Choroid plexus epithelial cell (primary cell): ENCODE measurements at places on chromosomes 11 and 22.

DNA sequence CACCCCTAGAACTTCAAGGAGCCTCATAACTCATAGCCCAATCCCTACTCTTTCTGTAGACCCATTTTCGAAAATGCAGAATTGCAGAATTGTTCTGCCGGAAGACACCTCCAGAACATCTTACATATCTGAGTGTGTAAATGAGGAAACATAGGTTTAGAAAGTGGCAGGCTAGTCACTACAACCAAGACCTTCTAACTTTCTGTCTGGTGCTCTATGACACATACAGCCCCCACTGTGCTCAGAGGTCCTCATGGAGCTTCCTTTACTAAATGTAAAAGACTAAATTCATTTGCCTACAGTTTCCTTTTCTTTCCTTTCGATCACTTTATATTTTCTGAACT, 132.1 kb upstream of the DDI1 start:
- DNase-seq: no peak

- DNase-seq: no peak
These were observed 19.2 kb downstream of the DHCR7 start for GRCh38 chr11:71428861-71429435.

DNA sequence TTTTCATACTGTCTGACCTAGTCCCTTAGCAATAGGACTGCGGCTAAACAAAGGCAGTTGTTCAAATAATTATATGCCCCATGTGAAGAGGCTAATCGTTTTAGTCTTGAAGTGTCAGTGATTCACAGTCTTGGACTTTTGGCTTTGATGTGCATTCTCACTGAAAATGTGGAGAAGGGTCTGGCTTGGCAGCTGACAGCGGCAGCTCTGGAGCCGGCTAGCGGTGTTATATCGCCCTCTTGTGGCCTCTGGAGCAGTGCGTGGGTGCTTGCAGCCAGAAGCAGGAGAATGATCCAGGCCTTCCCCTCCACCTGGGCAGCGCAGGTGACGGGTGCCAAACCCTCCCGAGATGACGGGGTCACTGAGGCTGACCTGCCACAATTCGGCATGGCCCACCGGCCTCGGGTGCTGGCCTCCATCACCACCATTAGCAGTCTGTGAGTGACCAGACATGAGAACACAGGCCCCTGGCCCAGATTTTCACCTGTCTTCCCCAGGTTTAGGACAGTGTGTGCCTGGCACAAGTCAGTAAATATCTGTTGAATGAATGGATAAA, 90.3 kb upstream of the PITPNB start:
- peak; percentile 90 for DNase-seq

DNA sequence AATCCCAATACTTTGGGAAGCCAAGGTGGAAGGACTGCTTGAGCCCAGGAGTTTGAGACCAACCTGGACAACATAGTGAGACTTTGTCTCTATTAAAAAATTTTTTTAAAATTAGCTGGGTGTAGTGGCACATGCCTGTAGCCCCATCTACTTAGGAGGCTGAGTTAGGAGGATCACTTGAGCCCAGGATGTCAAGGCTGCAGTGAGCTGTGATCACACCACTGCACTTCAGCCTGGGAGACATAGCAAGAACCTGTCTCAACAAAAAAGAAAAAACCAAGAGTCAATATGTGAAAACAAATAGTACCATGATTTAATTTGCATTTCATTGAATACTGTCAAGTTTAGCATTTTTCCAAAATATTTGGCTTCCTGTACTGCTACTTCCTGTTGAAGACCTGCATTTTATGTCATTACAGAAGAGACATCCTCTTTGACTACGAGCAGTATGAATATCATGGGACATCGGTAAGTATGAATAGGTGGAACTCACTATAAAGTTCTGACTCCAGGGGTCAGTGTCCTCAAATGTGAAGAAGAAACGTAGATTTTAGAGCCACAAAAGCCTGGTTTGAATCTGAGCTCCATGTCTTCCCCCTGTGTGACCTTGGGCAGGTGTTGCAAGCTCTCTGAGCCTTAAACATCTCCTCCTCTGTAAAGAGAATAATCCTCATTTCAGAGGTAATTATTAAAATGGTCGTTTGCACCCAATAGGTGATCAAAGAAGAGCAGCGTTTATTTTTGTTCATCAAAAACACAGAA, 16.0 kb downstream of the CDC45 start:
- DNase-seq: peak; percentile 82

DNA sequence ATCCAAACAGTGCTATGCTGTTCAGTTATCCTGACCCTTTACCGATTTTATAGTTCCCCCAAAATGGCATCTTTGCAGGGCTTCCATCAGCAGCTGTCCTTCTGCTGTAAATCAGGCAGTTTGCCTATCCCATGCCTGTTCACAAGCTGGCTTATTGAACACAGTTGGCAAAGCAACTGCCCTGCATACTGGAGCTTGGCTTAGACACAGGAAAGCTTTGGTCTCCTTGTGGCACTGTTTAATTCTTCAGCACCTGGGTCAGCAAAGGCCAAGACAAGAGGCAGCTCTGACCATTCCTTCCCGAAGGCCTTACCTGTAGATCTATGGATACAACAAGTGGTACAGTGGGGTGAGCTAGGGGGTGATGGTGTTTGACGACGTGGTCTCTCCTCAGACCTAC, 32.2 kb downstream of the TSPAN18 start:
- DNase-seq: no peak

DNA sequence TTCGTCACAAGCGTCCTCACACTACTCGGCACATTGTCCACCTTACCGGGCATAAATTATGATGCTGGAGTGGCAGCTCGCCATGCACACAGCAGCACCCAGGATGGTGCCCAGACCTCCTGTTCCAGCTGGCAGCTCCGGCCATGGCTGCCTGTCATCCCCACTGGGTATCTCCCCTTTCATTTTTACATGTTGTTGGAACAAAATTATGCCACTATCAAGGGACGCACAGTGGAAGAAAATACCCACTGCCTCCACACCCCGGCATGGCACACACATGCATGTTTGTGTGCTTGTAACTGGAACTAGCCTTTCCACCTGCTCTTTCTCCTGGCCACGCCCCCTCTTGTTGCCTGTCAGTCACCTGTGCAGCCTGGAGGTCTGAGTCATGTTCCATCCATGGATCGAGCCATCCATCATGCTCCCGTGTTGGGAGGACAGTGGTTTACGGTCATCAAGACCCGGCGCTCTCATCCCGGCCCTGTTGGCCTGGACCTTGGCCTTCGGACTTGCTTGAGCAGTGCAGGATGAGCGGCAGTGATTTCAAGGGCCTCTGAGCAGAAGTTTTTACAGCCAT, 1069.6 kb downstream of the BRD1 start:
- no peak for DNase-seq

DNA sequence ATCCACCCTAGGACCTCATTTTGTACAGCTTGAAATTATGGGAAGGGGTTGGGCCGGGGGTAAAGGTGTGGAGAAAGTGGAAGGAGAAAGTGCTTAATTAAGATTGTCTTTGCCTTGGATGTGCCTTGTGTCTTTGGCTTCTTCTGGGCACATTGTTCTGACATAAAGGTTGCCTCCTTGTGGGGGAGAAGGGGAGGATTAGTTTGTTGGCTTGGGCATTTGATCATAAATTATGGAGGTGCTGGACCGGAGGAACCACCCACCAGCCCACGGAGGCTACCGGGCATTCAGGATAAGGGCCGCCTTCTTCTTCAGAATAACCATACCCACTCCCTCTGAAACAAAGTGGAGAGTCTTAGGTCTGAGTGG, 1.3 kb downstream of the PAFAH1B2 start:
- peak; percentile 52 for DNase-seq

DNA sequence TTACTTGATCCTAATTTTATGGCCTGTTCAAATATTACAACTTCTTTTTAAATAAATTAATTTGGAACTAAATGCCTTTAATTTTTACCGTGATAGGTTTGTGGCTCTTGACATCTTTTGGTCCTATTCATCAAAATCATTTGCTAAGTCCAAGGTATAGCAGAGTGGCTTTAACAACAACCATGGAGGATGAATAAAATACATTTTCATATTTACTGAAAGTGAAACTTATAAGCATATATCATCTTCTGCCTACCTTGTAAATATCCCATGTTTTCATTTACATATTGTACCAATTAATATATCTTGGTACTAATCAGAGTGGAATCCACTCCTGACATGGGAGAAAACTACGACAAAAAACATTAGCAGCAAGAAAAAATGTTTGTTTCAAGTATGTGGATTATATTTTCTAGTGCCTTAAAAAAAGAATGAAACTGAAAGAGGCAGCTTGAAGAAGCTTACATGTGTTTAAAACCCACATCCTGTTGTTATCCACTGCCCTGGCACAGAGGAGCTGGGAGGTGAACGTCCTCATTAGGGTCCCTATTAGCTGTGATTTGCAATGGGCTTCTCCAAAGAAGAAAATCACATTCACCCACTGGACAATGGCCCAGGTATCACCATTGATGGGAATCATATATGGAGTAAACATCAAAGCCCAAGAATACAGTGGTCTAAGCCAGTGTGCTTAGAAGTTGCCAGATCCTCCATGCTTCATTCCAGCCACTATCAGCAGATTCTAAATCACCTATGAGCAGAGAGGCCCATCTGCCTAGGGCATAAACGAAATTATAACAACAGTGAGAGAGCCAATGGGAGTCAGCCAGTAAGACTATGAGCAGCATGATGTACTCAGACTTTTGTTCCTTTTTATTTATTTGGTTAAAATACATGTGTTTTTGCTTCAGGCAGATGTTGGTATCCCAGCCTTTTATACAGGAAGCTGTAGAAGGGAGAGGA, 84.7 kb downstream of the MAML2 start:
- DNase-seq: peak; percentile 77

- no peak for DNase-seq
These were observed 51.0 kb downstream of the CTNND1 start for GRCh38 chr11:57812634-57813033.

DNA sequence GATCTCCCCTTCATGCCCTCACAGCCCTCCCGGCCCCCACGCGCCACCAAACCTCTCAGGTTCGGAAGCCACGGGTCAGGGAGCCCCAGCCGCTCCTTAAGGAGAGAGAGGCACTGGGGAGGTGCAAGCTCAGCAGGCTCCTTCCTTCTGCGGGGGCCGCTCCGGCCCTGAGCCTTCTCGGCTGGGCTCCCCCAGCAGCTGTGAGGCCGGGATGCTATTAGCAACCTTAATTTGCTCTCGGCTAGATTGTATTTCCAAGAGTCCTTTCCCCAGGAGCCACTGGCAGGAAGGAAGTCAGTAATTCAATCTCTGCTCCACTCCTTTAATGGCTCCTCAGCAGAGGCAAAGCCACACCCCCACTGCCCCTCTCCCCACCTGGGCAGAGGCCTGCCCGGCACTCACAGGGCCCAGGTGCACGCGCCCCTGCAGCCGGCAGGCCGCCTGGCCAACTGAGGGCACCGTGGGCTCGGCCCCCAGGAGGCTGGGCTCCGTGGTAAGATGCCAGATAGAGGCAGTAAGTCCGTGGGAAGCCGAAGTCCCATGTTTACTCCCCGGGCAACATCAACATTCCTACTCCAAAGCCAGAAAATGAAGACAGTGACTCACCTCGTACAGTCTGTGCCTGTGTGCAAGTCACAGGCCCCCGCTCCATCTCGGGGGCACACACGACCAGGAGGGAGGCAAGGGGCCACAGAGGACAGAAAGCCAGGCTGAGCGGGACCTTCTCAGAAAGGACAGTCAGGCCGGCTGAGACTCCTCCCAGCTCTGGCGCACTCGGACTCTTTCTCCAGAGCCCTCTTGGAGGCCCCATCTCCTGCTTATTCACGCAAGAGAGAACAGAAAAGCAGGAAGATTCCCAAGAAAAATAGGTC, 5.2 kb downstream of the IGSF9B start:
- peak; percentile 13 for DNase-seq

DNA sequence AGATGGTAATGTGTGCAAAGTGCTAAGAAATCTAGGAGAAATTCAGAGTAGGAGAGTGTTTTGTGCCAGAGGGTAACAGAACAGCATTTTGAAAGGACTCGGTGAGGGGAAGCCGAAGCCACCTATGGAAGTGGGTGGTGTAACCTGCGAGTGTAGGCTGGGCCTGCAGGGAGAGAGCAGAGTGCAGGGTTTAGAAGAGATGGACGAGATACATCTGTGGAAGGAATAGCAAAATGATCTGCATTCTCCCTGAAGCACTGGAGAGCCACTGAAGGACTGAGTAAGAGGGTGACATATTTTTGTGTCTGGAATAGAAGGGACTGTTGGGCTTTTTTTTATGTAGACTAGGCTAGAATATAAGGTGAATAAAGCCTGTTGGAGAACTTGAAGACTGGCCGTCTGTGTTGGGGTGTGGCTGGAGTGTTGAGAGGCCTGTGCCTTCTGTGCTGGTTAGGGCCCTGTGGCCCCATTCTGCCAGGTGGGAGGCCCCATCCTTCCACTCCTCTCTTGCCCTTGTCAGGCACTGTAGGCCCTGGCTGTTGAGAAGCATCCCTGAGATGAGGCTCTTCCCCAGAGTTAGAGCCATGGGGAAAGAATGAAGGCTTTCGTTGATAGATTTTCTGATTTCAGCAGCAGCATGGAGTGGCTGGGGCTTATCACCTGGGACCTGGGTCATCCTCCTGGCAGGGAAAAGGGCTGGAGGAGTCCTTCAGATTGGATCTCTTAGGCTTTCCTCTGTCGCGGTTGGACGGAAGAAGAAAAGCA, 102.2 kb downstream of the ZBTB16 start:
- DNase-seq: no peak

GRCh38 chr11:35302398-35302797, 117.0 kb downstream of the SLC1A2 start:
- DNase-seq: no peak

- DNase-seq: peak; percentile 38
These were observed 697 bp downstream of the RNF169 start for GRCh38 chr11:74749127-74749964.

- DNase-seq: no peak
These were observed 33.3 kb downstream of the ST14 start for GRCh38 chr11:130192845-130193267.

- DNase-seq: no peak
These were observed 748.3 kb upstream of the CCDC90B start for GRCh38 chr11:84034484-84034883.

DNA sequence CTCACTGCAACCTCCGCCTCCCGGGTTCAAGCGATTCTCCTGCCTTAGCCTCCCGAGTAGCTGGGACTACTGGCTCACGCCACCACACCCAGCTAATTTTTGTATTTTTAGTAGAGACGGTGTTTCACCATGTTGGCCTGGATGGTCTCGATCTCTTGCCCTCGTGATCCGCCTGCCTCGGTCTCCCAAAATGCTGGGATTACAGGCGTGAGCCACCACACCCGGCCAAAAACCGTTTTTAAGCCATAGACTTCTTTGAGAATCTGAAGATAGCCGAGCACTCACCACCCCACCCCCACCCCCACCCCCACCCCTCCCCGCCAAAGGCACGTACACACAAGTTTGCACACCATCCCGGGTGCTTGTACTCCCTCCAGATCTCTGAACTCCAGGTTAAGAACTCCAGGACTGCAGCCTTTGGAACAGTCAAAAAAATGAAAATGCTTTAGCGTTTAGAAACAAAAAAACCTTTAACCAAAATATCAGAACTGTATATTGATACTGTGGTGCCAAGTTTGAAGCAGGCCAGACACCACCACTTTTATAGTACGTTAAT, 1.5 kb downstream of the CRKL start:
- DNase-seq: no peak

- peak; percentile 73 for DNase-seq
These were observed 197.0 kb downstream of the PGR start for GRCh38 chr11:100932474-100933100.
